ENCODE measurements at places on chromosomes 6 and 20. TPM values are rescaled to one million over a fixed set of nuclear protein-coding genes. Genes with fewer than 3 reads are reported as not detected.
A peak's percentile ranks its signal among the peaks of the same experiment; 100 is the strongest.

Gene KHDC1L
- 0.83 TPM for total RNA-seq

Gene GPX5
- not detected for total RNA-seq

Gene SNX21
- total RNA-seq = 40.4 TPM

Gene RSPO4
- 0.39 TPM for total RNA-seq

DNA sequence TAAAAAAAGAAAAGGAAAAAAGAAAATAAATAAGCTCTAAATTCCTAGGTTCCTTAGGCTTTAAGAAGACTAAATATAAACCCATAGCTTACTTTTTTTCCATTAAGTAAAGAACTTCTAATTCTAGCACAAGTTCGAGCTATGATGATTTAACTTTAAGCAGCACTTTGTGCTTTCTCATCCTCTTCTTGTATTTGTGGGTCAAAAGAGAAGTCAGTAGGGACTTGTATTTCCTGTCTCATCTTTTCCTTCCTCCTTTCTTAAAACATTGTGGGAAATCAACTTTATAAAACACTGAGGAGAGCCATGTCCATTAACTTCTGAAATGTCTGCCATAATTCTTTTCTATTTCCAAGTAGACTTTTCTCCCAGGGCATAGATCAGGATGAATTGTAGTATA lies 637.7 kb upstream of the CITED2 start:
- DNase-seq = no peak

GRCh38 chr6:89984926-89985750 lies 90.9 kb downstream of the GJA10 start:
- peak; percentile 61 for DNase-seq

- DNase-seq = no peak
These were observed 324 bp upstream of the LAMP5 start for GRCh38 chr20:9514072-9514460.

DNA sequence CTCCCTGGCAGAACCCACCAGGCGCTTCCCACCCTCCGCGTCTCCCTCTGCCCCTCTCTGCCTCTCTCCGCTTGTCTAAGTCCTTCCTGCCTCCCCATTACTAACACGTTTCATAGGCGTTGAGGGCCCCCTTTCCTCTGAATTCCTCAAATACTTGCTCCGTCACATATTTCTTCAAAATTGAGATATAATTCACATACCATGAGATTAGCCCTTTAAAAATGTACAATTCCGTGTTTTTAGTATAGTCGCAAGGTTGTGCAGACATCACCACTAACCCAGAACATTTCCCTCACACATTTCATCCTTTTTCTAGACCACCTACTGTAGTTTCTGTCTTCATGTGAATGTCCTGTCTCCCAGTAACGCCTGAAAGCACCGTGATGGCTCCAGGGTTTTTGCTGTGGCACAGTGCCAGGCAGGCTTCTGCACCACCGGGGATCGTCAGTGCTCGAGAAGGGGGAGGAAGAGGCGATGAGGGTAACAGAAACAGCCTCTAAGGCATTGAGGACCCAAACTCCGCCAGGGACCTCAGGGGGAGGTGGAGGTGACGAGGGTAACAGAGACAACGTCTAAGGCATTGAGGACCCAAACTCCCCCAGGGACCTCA lies 141.9 kb upstream of the SNX9 start:
- DNase-seq = no peak

- DNase-seq = no peak
These were observed 3.8 kb downstream of the SLC35B2 start for GRCh38 chr6:44253307-44254101.

- no peak for DNase-seq
These were observed 10.1 kb upstream of the NHSL1 start for GRCh38 chr6:138509371-138509770.

- no peak for DNase-seq
These were observed 28.1 kb upstream of the HLA-C start for GRCh38 chr6:31299947-31300346.

GRCh38 chr6:42124223-42124836 lies 18.1 kb downstream of the C6orf132 start:
- no peak for DNase-seq

DNA sequence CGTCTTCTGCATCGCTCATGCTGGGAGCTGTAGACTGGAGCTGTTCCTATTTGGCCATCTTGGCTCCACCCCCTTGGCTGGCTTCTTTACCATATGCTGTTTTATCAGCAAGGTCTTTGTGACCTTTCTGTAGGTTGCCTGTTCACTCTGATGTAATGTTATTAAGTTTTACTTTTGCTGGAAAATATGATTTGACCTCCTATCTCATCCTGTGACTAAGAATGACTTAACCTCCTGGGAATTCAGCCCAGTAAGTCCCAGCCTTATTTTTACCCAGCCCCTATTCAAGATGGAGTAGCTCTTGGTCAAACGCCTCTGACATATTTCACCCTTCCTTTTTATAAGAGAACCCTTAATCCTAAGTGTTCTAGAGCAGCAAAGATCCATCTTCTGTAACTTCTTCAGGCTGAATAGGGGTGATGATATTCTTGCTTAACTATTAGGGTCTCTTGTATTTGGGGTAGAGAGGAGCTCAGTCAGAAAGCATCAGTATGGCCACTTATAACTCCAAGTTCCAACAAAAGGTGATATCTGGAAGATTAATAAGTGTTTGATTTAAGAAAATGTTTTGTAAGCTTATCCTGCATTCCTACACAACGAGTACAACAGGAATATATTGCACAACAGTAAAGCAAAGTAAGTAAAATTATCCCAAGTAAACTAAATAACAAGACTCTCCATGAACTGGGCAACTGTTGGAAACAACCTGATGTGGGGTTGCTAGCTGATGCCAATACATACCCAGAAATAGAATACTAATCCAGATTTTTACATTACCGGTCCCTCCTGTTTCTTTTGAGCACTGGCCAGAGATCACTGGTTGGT lies 23.1 kb upstream of the HMGN3 start:
- no peak for DNase-seq

GRCh38 chr6:114080891-114081510 lies 110.1 kb upstream of the HDAC2 start:
- DNase-seq = no peak

DNA sequence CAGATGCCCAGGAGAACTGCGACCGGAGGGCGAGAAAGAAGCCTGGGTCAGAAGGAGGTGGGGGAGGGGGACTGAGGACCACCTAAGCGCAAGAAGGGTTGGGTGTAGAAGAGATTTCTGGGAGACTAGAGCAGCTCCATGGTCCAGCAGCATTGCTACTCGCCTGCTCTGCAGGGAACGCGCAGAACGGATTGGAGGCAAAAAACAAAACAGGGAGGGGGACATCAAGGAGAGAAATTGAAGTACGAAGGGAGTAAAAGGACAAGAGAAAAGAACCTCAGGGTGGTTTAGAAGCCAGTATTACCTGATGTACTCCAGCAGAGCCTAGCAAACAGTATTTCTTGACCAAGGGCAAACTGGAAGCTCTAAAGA lies 537 bp upstream of the GABBR1 start:
- DNase-seq = peak; percentile 92

- DNase-seq = no peak
These were observed 104.8 kb downstream of the MAFB start for GRCh38 chr20:40584130-40584809.

GRCh38 chr20:63106765-63107448 lies 100.1 kb upstream of the BHLHE23 start:
- DNase-seq = no peak

- no peak for DNase-seq
These were observed 94.0 kb downstream of the RNGTT start for GRCh38 chr6:88869263-88870020.

DNA sequence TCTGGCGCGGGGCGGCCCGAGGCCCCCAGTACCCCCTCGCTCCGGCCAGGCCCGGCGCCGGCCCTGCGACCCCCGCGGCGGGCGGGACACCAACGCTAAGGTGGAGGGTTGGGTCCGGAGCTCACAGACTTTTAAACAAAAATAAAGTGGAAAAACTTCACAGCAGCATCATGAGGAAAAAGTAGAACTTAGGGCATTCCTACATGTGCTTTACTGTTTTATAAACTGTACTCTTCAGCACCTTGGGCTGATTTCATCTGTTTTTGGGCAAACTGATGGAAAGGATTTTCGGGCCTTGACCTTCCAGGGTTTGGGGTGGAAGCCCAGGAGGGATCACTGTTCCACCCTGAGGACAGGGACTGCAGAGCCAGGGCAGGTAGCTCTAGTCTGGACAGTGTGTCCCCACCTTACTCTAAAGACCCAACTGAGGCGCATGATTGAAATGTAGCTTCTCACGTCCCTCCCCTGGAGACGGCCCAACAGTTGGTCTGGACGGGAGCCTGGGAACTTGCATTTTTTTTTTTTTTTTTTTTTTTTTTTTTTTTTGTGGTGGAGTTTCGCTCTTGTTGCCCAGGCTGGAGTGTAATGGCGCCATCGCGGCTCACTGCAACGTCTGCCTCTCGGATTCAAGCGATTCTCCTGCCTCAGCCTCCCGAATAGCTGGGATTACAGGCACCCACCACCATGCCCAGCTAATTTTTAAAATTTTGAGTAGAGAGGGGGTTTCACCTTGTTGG lies 740 bp downstream of the NELFCD start:
- DNase-seq = peak; percentile 38

GRCh38 chr20:47400685-47401084 lies 44.2 kb upstream of the ZMYND8 start:
- no peak for DNase-seq
